ENCODE measurements at places on chromosomes 13 and 19.

DNA sequence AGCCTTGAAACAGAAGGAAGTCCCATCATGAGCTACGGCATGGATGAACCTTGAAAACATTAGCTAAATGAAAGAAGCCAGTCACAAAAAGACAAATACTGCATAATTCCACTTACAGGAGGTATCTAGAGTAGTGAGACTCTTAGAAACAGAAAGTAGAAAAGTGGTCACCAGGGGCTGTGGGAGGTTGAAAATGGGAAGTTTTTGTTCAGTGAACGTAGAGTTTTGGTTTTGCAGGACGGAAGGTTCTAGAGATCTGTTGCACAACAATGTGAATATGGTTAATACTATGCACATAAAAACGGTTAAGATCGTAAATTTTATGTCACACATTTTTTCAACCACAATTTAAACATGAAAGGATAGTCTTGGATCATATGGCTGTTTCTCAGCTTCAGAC lies 11.9 kb upstream of the SLC10A2 start:
- DNase-seq, result no peak

GRCh38 chr19:55131421-55131820 lies 14.0 kb upstream of the PPP1R12C start:
- DNase-seq, result no peak

GRCh38 chr13:58542530-58542929 lies 911.0 kb downstream of the PCDH17 start:
- no peak for DNase-seq

DNA sequence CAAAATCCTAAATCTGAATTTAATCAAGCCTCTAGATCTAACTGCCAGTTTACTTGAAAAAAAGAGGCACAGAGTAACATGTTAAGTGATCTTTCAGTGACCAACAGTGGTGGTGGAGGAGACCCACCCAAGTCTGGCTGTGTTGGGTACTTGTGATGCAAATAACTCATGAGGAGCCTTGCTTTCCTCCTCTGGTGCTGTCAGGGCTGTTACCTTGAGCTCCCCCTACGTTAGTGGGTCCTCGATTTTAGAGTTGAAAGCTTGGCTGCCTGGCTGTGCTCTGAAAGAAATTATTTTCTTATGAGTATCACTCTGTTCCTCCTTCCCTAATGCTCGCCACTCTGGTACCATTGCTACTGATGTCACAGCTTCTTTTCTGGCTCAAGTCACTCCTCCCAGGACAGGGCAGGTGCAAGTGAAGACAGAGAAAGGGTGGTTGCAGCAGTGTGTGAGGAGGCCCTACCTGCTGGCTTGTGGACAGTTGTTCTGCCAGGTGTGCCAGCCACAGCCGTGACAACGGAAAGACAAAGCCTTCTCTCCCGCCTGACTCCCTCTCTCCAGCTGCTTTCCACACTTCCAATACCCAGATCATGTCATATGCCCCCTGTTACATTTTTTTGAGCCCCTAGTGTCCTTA lies 6.5 kb upstream of the SUPT20H start:
- no peak for DNase-seq

Data from T-helper 17 cell (primary cell).